Stimulated activated CD8-positive, alpha-beta memory T cell treated with anti-CD3 and anti-CD28 coated beads, Interleukin-4, amount 100 ng/mL, for 1 hour (primary cell): ENCODE measurements at places on chromosomes 13 and 19.

DNA sequence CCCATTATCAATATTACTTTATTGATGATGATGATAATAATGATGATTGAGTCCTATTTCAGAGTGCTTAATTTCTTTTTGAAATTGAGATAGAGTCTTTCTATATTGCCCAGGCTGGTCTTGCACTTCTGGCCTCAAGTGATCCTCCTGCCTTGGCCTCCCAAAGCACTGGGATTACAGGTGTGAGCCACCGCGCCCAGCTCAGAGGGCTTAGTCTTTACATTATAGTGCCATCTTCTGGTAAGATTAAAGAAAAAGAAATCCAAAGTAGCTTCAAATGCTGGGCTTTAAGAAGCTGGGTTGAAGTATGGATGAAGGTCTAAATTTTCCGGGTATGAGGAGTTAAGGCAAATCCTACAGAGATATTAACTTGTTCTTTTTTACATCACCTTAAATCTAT is 3.4 kb upstream of the ZNF333 start:
- no peak for DNase-seq

DNA sequence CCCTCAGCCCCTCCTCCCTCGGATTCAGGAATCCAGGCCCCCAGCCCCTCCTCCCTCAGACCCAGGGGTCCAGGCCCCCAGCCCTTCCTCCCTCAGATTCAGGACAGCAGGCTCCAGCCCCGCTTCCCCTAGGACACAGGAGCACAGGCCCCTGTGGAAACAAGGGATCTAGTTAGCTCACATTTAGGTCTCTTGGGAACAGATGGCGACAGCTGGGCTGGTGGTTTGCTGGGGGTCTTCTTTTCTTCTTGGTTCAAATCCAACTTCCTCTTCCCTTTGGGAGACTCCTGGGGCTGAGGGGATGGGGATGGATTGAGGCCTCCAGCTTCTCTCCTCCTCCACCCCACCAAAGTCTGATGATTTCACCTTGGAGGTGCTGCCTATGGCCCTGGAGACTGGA is 19.6 kb downstream of the ZNF575 start:
- DNase-seq = no peak

DNA sequence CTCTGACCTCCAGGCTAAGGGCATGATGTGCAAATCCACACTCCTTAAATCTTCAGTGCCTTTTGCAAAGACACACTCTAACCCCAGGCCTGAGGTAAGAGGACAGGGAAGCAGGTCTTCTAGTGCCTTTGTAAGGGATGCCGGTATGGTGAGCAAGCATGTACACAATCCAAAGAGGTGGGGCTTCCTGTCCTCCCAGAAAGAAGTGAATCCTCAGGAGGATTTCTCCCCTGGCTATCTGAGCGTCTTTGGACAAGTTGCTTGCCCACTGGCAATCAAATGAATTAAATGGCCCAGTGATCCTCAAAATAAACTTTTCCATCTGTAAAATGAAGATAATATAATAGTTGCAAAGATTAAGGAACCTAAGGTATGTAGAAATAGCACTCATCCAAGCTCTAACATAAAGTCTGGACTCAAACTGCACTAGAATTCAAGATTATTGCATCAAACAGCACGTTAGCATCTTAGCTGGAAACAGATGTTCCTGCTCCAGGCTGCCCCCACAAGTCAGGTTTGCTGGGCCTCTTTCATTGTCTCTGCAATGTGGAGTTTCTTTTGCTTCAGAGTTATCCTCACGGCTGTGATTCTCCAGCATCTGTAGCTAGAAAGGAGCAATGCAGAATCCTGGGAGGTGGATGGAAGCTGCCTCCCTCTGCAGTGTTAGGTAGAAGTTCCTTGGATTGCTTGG is 249.6 kb downstream of the TSHZ3 start:
- DNase-seq = no peak

- DNase-seq = no peak
These were observed 1416.6 kb upstream of the MIR17HG start for GRCh38 chr13:89930861-89931260.

DNA sequence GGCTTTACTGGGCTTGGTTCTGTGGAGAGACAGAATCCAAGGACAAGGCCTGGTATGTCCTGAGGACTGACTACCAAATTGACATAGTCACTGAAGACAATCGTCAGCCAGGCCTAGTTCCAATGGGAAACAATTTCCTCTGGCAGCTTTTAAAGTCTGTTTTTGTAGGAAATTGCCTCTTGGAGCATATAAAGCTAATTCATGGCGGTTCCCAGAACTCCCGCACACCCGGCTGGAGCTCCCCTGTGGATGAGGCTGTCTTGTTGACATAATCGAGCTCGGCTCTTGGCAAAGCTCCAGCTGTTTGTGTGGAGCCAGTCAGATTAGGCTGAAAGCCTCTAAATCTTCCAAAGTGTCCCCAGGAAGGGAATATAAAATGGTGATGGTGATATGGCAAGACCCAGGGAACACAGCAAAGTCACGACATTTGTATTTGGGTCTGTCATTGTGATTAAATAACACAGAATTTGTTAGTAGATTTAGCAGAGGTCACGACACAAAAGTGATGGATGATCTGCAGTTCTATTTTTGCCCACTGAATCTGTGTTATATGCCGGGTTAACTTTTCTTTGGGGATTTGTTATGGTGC is 395.0 kb downstream of the PCDH9 start:
- DNase-seq = no peak
